ENCODE measurements at places on chromosomes 5 and 9. TPM values are rescaled to one million over a fixed set of nuclear protein-coding genes. Genes with fewer than 3 reads are reported as not detected.

The KIAA1958 gene
- 3.3 TPM for polyA plus RNA-seq

The CDH6 gene
- 5.4 TPM for polyA plus RNA-seq

The ZNF483 gene
- polyA plus RNA-seq: 0.72 TPM

The SPINK4 gene
- polyA plus RNA-seq: not detected

The ASB6 gene
- 11.0 TPM for polyA plus RNA-seq

The CDC20B gene
- polyA plus RNA-seq: 0.08 TPM

The OR1Q1 gene
- polyA plus RNA-seq: not detected

The FOXD4L6 gene
- polyA plus RNA-seq: not detected

The LRRC19 gene
- polyA plus RNA-seq: 0.20 TPM

The ZNF883 gene
- polyA plus RNA-seq: 4.8 TPM

The KCTD16 gene
- polyA plus RNA-seq: 0.08 TPM

The PTPRD gene
- polyA plus RNA-seq: 73.0 TPM

The CYSRT1 gene
- 2.4 TPM for polyA plus RNA-seq

Data from muscle of back (tissue), 13 donors.